ENCODE measurements at places on chromosomes 2 and 18. TPM values are rescaled to one million over a fixed set of nuclear protein-coding genes. Genes with fewer than 3 reads are reported as not detected.

The KLHL30 gene
- total RNA-seq: 3.5 TPM

DNA sequence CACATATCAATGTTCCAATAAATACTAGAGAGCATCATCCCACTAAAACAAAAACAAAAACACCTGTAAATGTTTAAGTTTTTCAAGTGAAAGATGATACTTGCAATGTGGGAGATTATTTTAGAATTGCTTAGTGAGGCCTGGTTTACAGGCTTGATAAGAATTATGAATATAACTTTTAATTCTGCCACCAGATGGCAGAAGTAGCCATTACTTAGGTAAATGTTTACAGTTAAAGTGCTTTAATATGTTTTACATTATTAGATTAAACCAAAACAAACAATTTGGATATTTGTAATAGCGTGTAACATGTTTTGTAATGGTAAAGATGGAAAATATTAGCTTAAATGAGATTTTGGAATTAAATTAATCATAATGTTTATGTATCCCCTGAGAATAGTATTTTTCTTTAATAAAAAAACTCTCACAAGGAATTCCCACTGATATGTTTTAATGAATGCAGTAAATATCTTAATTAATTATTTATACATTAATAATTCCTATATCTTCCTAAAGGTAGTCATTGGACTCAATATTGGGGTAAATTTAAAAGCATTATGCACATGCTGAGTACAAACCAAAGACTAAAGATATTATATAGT is 522.0 kb downstream of the SPAG16 start:
- DNase-seq: no peak

DNA sequence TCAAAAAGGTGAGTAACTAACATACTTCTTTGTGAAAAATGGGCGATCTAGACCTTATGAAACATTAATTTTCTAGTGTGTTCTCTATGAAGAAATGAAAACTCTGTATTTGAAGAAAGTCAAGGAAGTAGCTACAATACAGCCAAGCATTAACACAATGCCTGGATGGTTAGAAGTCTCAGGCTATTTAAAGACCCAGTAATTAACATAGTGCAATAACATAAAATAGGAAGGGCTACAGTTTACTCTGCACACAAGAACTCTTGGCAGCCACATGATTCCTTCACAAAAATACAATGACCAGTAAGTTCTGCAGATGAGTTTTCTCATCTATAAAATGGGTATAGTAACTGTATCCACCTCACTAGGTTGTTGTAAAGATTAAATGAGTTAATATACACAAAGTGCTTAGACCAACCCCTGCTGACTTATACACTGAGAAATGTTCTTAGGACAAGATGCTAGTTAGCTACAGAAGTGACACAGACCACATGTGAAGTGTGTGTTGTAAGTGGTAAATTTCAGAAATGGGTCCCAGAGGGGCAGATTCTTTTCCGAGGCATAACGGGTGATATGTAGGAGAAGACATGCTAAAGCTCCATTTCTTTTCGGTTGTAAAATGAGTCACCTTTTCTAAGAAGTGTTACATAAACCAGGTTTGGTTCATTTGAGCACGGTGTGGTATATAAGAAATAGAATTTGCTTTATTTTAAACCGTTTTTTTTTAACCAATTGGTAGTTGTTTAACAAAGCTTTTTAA is 61.8 kb downstream of the CXCR4 start:
- no peak for DNase-seq

DNA sequence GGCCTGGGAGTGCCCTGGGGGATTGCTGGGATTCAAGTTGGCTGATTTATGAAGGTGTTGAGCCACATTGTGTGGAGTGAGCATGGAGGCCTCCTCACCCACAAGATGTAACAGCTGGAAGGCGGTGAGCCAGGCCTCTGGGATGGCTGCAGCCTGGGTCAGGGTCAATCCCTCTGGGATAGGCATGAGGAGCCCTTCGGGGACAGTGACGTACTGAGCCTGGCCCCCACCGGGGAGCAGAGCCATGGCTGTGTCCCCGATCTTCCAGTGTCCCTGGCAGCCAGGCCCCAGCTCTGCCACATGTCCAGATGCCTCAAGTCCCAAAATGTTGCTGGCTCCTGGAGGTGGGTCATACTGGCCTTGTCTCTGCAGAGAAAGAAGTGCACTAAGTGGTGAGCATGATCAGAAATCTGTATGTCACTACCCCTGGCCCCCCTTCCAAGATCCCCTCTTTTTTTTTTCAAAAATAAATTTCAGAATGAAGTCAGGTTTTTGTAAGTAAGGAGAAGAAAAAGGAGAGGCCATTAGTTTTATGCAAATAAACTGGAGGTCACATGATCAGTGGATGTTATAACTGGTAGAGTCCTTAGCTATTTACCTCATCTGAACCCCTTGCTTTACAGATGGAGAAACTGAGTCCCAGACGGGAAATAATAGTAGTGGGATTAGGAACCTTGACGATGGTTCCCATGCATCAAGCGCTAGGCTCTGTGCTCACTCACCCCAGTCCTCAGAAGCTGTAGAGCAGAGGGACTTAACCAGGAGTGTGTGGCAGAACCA is 1.7 kb downstream of the TP53I3 start:
- no peak for DNase-seq
